ENCODE measurements at places on chromosomes 12 and 14. TPM values are rescaled to one million over a fixed set of nuclear protein-coding genes. Genes with fewer than 3 reads are reported as not detected.

DNA sequence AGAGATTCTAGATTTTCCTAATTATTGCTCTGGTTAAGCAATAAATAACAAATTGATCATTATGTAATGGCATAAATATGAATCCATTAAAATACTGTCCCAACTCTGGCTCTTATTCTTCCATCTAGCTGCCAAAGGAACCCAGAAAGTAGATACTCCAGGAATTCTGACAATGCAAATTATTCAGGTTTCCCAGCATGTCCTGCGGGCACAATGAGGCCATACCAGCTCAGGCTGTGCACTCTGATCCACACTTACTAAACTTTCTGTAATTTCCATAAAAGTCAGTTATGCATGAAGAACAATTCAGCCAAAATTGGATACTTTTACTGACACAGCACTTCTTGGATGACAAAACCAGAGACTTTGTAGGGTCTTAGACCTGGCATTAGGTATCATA, 576.3 kb downstream of the KCNH5 start:
- no peak for DNase-seq

Gene OTOGL
- 0.46 TPM for polyA plus RNA-seq

GRCh38 chr12:100445081-100445481, 28.6 kb upstream of the NR1H4 start:
- DNase-seq: no peak

Gene SLCO1B1
- not detected for polyA plus RNA-seq

- no peak for DNase-seq
These were observed 91.7 kb upstream of the MYL2 start for GRCh38 chr12:111011999-111012600.

Gene NDRG2
- 131 TPM for polyA plus RNA-seq
